ENCODE measurements at places on chromosomes 13 and 19. TPM values are rescaled to one million over a fixed set of nuclear protein-coding genes. Genes with fewer than 3 reads are reported as not detected.
A peak's percentile ranks its signal among the peaks of the same experiment; 100 is the strongest.

The NOTCH3 gene
- 52.7 TPM for total RNA-seq

- H3K36me3 ChIP-seq: peaks cover 81% of the 10 kb centered on the region
- no peaks in the 10 kb centered on the region for H3K27me3 ChIP-seq
- H3K27ac ChIP-seq: peak overlapping the region; percentile 65
- peaks cover 5% of the 10 kb centered on the region for H3K4me1 ChIP-seq
- DNase-seq: peak; percentile 93
- H3K4me3 ChIP-seq: peak overlapping the region; percentile 33
Measured at GRCh38 chr19:41904118-41904870, 21.3 kb downstream of the ARHGEF1 start.

GRCh38 chr13:83248751-83249150, 633.5 kb downstream of the SLITRK1 start:
- H3K4me3 ChIP-seq: no peak overlapping the region
- no peak overlapping the region for H3K27ac ChIP-seq
- no peaks in the 10 kb centered on the region for H3K27me3 ChIP-seq
- no peaks in the 10 kb centered on the region for H3K4me1 ChIP-seq
- H3K36me3 ChIP-seq: no peaks in the 10 kb centered on the region

The ABHD13 gene
- 10.5 TPM for total RNA-seq

- no peak overlapping the region for H3K4me3 ChIP-seq
- DNase-seq: peak; percentile 24
- H3K4me1 ChIP-seq: no peaks in the 10 kb centered on the region
- H3K27ac ChIP-seq: no peak overlapping the region
Measured at GRCh38 chr19:33429891-33430673, 56.6 kb downstream of the CEBPG start.

- no peaks in the 10 kb centered on the region for H3K27me3 ChIP-seq
- H3K27ac ChIP-seq: no peak overlapping the region
- no peak overlapping the region for H3K4me3 ChIP-seq
- peaks cover 81% of the 10 kb centered on the region for H3K4me1 ChIP-seq
- H3K36me3 ChIP-seq: no peaks in the 10 kb centered on the region
Measured at GRCh38 chr19:44740351-44740824, 8.1 kb upstream of the BCL3 start.

The CALR3 gene
- total RNA-seq: not detected

The TJP3 gene
- 34.4 TPM for total RNA-seq

DNA sequence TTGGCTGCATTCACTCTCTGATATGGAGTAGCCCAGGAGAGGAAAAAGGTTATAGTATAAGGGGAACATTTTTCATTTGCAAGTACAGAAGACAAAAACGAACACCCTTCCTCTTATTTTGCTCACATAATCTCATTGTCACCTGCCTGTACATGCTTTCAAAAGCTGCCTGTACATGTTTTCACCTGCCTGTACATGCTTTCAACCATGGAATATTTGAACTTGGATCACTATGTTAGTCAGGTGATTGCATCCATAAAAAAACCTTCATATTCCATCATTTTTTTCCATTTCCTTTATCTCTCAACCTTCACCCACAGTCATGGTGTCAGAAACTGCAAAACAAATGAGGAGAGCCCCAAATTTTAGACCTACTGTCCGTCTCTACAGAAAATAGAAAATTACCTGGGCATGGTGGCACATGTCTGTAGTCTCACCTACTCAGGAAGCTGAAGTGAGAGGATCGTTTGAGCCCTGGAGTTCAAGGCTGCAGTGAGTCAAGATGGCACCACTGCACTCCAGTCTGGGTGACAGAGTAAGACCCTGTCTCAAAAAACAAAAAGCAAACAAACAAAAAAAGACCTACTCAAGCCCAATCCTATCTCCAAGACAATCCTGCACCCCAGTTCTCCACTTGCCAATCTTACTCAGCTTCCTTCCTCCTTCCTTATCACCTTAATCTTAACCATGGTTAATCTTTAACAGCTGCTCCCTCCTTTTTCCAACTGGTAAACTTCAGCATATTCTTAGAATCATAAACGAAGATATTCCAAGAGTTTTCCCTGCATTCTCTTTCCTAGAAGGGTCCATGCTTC, 11.6 kb downstream of the IGFL2 start:
- H3K36me3 ChIP-seq: no peaks in the 10 kb centered on the region
- no peak overlapping the region for H3K4me3 ChIP-seq
- no peaks in the 10 kb centered on the region for H3K4me1 ChIP-seq
- no peak for DNase-seq
- H3K27me3 ChIP-seq: peaks cover 27% of the 10 kb centered on the region
- no peak overlapping the region for H3K27ac ChIP-seq

The SYT3 gene
- 1.2 TPM for total RNA-seq

DNA sequence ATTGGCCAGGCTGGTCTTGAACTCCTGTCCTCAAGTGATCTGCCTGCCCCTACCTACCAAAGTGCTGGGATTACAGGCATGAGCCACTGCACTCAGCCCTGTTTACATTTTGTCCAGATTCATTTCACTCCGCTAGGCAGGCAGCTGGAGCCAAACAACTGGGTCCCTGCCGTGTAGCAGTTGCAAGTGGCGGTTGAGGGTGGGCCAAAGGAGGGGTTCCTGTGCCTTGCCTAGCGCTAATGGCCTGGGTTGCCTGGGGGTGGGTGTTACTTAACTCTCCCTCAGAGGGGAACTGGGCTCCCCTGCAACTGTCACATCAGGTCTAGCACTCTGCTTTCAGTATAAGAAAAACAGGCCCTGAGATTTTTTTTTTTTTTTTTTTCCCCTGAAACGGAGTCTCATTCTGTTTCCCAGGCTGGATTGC, 7.4 kb downstream of the ACP5 start:
- no peaks in the 10 kb centered on the region for H3K36me3 ChIP-seq
- no peaks in the 10 kb centered on the region for H3K27me3 ChIP-seq
- H3K4me3 ChIP-seq: no peak overlapping the region
- no peak for DNase-seq
- H3K27ac ChIP-seq: no peak overlapping the region

DNA sequence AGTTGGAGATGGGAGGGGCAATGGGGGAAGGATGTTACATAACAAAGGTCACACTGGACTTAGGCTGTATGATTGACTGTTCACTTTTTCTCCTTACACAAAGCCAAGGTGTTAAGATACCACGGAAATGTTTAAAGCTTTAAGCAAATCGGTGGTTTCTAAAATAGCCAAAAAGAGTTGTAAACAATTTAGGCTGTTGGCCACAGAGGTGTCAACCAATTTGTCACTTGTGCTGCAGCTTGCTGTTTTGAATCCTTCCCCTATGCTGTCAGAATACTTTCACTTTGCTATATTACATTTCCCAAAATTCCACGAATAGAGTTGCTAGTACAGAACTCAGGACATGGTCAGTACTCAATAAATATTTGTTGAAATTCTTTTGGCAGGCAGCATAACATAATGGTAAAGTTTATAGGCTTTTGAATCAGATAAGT, 149.3 kb downstream of the VWA8 start:
- H3K36me3 ChIP-seq: peaks cover 13% of the 10 kb centered on the region
- no peak overlapping the region for H3K4me3 ChIP-seq
- H3K4me1 ChIP-seq: peaks cover 9% of the 10 kb centered on the region
- no peak for DNase-seq
- no peak overlapping the region for H3K27ac ChIP-seq

The DMKN gene
- total RNA-seq: 70.7 TPM

The KIRREL2 gene
- total RNA-seq: 0.12 TPM

DNA sequence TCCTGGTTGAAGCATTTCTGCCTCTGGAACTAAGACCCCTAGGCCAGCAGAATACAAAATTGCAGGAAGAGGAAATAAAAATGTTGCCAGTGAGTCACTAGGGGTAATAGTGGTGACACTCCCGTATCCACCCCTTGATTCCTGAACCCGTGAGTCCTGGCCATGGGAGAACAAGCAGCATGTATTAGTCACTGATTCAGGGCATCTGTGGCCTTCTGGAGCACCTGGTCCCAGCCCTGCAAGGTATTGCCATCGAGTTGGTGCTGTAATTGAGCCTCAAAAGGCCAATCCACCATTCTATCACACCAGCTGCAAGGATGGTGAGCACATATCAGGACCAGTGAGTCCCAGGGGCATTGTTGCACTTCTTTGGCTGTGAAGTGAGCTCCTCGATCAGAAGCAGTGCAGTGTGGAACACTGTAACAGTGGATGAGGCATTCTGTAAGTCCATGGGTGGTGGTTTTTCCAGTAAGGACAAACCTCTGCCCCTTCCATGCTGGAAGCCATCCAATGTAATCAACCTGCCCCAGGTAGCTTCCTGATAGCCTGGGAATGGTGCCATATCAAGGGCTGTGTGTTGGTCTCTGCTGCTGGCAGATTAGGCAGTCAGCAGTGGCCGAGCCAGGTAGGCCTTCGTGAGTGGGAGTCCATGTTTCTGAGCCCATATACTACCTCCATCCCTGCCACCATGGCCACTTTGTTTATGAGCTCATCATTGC, 39.6 kb downstream of the C1QTNF9 start:
- no peak overlapping the region for H3K27ac ChIP-seq
- H3K4me3 ChIP-seq: no peak overlapping the region
- peak; percentile 68 for DNase-seq
- H3K27me3 ChIP-seq: no peaks in the 10 kb centered on the region
- no peaks in the 10 kb centered on the region for H3K36me3 ChIP-seq

GRCh38 chr13:69474011-69474685, 633.5 kb upstream of the ATXN8OS start:
- no peaks in the 10 kb centered on the region for H3K27me3 ChIP-seq
- no peak overlapping the region for H3K27ac ChIP-seq
- DNase-seq: no peak
- H3K4me3 ChIP-seq: no peak overlapping the region

- no peaks in the 10 kb centered on the region for H3K36me3 ChIP-seq
- peaks cover 28% of the 10 kb centered on the region for H3K4me1 ChIP-seq
- H3K27ac ChIP-seq: peak overlapping the region; percentile 60
- DNase-seq: no peak
- H3K4me3 ChIP-seq: peak overlapping the region; percentile 57
- peaks cover 44% of the 10 kb centered on the region for H3K27me3 ChIP-seq
Measured at GRCh38 chr13:95643936-95644598, 439 bp downstream of the DZIP1 start.

DNA sequence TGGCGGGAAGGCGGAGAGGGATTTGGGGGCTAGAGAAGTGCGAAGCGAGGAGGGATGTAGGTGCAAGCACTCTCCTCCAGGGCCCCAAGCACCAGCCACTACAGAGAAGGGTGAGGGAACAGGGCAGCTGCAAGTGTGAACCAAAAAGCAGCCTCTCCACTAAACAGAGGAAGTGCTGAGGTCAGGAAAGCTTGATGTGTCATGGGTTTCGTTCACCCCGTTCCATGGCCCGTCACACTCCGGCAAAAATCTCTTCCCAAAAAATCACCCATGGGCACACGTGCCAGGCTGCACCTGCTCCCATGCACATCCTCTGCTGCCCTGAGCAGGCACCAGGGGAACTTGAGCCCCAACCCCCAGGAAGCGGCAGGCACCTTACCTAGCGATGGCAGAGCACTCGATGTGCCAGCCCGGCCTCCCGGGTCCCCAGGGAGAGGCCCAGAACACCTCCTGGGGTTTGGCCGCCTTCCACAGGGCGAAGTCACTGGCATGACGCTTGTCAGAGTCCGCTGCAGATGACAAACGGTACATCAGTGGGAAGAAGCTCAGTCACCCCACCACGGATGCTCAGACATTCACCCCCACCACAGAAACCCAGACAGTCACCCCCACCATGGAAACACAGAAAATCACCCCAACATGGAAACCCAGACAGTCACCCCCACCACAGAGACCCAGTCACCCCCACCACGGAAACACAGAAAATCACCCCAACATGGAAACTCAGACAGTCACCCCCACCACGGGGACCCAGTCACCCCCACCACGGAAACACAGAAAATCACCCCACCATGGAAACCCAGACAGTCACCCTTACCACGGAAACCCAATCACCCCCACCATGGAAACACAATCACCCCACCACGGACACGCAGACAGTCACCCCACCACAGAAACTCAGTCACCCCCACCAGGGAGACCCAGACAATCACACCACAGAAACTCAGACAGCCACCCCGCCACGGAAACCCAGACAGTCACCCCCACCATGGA, 29.0 kb downstream of the CARS2 start:
- peak overlapping the region; percentile 11 for H3K27ac ChIP-seq
- peaks cover 48% of the 10 kb centered on the region for H3K36me3 ChIP-seq
- no peaks in the 10 kb centered on the region for H3K27me3 ChIP-seq
- DNase-seq: no peak

DNA sequence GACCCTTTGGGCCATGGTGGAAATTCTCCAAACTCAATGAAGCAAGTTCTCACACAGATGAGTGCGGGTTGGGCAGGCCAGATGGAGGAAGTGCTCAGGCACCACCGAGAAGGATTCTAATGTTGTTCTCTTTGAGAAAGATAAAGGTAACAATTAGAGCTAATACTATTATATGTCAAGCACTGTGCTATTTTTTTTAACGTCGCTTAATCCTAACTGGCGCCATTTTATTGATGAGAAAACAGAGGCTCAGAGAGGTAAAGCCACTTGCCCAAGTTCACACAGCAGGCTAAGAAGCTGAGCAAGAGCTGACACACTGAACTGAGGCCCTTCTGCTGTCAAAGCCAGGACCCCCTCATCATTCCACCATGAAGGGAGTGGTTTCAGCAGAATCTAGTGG, 1.0 kb downstream of the FBL start:
- peaks cover 42% of the 10 kb centered on the region for H3K4me1 ChIP-seq
- no peak for DNase-seq
- H3K36me3 ChIP-seq: no peaks in the 10 kb centered on the region
- no peaks in the 10 kb centered on the region for H3K27me3 ChIP-seq
- H3K27ac ChIP-seq: no peak overlapping the region
- H3K4me3 ChIP-seq: peak overlapping the region; percentile 91

The PROZ gene
- not detected for total RNA-seq

The SPACA4 gene
- not detected for total RNA-seq

The EHD2 gene
- 148 TPM for total RNA-seq

DNA sequence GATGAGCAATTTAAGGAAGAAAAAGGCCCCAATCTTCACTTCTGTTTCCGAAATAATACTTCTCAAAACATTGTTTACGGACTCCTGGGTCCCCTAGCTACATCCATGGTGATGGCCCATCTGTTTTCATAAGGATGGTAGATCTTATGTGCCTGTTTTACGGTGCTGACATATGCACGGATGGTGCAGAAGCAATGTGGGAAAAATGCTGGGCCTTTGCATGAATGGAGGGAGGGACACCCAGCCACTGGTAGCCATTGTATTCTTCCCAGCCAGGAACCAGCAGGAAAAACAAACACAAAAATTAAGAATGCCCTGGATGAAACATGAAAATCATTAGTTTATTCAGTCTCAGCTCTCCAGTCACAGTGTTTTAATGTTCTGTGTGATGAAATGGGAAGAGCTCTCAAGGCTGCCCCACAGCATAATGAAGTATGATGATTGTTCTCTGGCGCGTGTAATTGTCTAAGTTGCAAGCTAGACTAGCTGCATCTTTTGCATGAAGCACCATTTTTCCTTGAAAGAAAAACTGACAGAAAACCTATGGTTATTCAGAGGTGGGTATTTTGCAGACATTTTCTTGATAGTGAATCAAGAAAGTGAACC, 1201.1 kb upstream of the SLC10A2 start:
- H3K36me3 ChIP-seq: no peaks in the 10 kb centered on the region
- no peaks in the 10 kb centered on the region for H3K27me3 ChIP-seq
- no peak for DNase-seq
- H3K27ac ChIP-seq: no peak overlapping the region
- no peak overlapping the region for H3K4me3 ChIP-seq

- DNase-seq: peak; percentile 79
- peak overlapping the region; percentile 80 for H3K4me3 ChIP-seq
- no peaks in the 10 kb centered on the region for H3K27me3 ChIP-seq
- peaks cover 55% of the 10 kb centered on the region for H3K4me1 ChIP-seq
- no peaks in the 10 kb centered on the region for H3K36me3 ChIP-seq
- peak overlapping the region; percentile 97 for H3K27ac ChIP-seq
Measured at GRCh38 chr19:18415178-18415867, 3.9 kb upstream of the SSBP4 start.

All from lower lobe of right lung (tissue), 2 donors.